Anterior cingulate cortex (tissue), 58 donors: ENCODE measurements at places on chromosomes 7 and 10.
A peak's percentile ranks its signal among the peaks of the same experiment; 100 is the strongest.

DNA sequence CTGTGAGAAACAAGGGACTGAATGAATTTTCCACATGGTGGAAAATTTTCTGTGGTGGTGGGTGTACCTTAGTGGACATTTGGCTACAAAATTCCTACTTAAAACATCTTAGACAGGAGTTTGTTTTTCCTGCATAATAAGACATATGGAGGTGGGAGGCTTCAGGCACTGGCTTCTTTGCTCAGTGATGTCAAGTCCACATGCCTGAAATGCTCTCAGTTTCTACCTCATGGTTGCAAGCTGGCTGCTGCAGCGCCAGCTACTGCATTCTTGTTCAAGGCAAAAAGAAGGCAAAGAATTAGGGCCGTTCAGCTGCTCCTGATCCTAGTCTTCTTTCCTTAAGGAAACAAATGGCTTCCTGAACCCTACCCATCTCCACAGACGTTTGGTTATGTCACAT, 99.9 kb upstream of the FAM204A start:
- no peak for DNase-seq

DNA sequence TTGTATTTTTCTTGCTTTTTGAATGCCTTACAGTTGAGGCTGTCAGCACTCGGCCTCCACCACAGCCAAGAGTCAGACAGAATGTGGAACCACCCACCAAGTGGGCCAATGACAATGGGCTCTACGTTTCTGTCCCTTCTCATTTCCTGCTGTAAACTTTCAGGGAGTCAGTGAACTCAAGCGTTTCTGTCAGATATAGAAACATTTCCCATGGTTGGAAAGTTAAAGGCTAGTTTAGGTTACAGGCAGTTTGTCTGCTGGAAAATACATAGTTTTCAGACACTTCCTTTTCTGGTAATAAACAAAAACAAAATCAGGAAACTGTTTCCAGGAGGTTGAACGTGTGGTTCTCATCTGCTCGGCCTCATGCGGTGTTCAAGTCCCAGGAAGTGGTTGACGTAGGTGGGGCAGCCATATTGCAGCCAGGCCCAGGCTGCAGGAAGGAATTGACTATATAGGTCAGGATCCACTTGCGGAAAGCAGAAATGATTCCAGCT, 245.1 kb downstream of the CAMK1D start:
- no peak for DNase-seq

DNA sequence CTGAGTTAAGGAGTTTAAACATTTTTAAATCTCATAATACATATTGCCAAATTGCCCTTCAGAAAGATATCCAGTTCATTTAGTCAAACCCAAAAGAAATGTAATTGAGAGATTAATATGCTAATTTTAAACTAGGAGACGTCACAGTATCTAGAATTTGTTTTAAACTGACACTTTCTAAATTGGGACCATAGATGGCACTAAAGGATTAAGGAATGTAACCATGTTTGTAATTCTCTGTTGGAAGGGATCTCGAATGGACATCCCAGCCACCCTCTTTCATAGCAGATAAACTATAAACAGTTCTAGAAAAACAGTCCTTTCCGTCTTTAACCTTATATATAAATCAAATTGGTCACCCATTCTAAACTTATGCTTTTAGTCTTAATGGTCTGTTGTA, 30.0 kb upstream of the SAMD9L start:
- DNase-seq, result no peak

- DNase-seq, result no peak
Measured at GRCh38 chr7:94698275-94698674, 42.3 kb upstream of the SGCE start.

DNA sequence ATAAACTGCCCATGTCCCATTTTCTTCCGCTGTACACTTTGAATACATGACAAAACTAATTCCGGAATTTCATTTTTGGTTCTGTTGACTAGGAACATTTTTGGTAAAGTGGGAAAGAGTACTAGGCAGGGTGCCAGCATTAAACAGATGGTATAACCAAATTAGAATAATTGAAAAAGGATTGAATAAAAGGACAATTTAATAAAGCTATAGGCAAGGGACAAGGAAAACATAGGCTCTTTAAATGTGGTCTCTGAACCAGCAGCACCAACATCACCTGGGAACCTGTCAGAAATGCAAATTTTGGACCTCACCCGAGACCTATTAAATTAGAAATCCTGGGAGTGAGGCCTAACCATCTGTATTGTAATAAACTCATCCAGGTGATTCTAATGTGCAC, 376.9 kb downstream of the LRRTM3 start:
- no peak for DNase-seq

DNA sequence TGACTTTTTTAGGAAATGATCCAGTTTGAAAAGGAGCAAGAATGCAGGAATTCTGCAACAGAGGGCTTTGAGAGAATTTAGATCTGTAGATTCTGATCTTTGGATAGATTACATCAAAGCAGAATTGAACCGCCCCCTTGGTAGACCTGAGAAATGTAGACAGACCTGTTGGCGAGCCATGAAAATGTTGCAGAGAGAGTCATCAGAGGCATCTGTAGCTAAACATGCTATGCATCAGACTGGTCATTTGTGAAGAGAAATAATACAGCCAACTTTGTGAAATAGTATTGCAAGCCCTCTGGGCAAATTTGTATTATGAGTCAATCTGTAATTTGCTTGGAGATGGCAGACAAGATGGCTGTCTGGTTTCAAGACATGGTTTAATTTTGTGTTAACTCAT, 4.3 kb upstream of the C1GALT1 start:
- DNase-seq, result no peak

DNA sequence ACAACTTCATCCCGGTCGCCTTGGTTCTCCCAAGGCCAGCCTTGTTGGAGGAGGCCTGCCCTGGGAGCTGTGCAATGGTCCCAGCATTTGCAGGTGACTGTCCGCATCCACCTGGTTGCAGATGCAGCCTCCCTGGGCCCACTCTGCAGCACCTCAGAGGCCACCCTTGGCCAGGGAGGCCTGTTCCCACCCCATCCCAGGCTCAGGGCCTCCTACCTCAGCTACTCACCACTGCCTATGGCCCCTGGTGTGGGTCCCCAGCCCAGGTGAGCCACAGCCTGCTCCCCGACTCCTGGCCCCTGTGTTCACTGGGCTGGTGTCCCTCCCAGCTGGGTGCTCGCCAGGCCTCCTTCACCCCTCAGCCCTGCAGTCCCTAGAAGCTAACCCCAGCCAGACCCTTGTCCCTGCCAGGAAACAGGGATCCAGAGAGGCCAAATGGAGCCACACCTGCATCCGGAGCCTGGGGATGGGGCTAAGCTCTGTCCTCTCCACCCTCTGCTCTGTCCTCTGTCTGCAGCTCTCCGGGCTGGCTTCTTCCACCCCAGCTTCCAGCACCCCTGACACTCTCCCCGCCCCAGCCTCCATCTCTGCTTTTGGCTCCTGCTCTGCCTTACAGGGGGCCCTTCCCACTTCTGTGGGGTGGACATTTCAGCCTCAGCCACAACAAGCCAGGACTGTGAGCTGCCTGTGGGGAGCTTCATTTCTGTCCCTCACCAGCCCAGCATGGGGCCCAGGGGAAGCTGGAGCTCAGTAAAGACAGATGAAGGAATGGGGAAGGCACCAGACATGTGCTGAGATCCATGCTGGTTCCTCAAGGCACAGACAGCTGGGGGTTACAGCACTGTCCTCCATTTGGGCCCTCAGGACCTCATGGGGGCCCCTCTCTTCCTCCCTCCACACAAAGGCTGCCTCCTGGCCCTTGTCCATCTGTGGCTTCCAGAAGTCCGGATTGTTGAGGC, 35.6 kb upstream of the ANTXRL start:
- DNase-seq, result no peak

DNA sequence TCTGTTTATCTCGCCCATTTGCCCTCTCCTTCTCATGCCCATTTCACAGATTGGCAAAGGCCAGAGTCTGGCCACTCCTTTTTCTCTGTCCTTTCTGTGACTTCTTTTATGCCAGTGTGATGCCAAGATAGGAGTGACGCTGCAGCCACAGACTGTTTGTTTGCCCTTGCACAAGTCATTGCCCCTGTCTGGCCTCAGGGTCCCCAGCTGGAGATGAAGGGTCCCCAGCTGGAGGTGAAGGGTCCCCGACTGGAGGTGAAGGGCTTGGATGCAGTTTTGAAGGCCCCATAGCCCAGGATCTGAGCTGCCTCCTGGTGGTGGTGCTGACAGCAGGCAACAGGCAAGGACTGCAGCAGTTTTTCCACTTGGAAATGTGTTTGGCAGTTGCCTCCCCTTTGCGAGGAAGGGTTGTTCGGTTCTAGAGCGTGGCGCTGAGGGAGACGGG, 50.8 kb upstream of the SLC29A3 start:
- DNase-seq, result peak; percentile 32

GRCh38 chr7:6012355-6013104, 3.5 kb downstream of the AIMP2 start:
- DNase-seq, result no peak

DNA sequence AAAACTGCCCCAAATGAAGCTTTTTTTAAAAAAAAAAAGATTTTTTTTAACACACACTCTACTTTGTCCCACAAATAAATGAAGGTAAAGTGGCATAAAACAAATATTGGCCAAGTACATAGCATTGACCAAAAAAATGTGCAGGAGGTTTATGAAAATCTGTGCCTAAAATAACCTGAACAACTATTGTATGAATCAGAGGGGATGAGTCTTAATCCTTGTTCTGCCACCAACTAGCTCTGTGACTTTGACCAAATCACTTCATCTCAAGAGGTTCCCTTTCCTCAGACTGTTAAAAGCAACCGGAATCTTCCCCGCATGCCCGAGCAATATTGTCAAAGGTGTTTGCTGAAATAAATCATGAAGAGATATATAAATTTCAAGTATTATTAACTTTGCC, 150.4 kb upstream of the NEBL start:
- DNase-seq, result no peak

- DNase-seq, result no peak
Measured at GRCh38 chr7:20270867-20271266, 53.7 kb upstream of the MACC1 start.

DNA sequence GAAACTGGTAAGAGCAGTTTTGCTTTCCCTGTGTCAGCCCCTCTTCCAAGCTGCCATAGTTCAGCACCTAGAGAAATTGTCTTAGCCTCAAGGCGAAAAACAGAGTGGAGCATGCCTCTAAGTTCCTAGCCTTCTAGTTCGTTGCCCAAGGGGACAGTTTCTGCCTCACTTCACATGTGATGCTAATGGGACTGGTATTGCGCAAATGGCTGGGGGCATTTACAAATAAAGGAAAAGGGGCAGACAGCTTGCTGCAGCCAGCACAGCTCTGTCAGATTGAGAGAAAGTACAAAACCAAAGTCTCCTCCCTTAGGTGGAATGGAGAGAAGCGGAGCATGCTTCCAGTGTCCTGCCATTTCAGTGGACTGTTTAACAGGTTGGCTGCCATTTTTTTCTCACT, 567.7 kb downstream of the ETV1 start:
- no peak for DNase-seq

- peak; percentile 16 for DNase-seq
Measured at GRCh38 chr10:57657164-57657765, 610.4 kb downstream of the IPMK start.

GRCh38 chr7:42222125-42222524, 14.9 kb downstream of the GLI3 start:
- DNase-seq, result no peak

DNA sequence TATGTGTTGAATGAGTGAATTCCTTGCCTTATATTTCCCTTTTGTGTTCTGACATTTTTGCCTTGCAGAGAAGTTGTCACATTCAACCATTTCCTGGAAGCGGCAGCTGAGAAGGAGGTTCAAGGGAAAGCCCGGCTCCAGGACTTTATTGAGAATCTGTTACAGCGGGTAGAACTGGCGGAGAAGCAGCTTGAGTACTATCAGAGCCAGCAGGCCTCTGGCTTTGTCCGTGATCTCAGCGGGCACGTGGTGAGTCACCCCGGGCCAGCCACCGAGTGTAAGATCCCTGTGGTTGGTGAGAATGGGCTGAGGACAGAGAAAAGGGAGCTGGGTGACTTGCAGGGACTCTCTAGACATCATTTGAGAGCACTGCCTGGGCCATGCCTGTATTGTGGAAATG, 14.2 kb downstream of the ZNF365 start:
- DNase-seq, result peak; percentile 73
